Esophagus squamous epithelium (tissue), 5 donors: ENCODE measurements at places on chromosomes 16 and 17. TPM values are rescaled to one million over a fixed set of nuclear protein-coding genes. Genes with fewer than 3 reads are reported as not detected.

COIL gene
- total RNA-seq: 11.8 TPM

MT2A gene
- 114 TPM for total RNA-seq

ST6GALNAC2 gene
- total RNA-seq: 15.2 TPM

HSDL1 gene
- total RNA-seq: 9.7 TPM

GRCh38 chr16:71467810-71468209, 5.8 kb upstream of the ZNF23 start:
- no peak for DNase-seq
- no peak overlapping the region for H3K4me3 ChIP-seq
- H3K4me1 ChIP-seq: no peaks in the 10 kb centered on the region

DNA sequence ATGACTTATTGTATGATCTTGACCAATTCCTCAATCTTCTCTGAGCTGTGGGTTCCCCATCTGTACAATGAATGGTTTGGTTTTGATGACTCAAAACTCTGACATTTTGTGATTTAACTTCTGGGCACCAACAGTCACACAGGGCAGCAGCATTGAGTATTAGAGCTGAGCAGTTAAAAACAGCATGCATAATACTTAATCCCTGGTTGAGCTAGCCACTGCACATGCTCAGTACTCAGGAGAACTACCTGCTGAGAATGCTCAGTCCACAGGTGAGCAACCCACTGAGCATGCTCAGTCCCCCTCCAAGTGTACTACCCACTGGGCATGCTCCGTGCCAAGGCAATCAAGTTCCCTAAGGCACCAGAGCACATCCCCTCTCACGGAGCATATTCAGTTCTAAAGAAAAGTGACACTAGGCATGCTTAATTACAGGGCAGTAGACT, 68.7 kb downstream of the AIPL1 start:
- H3K27ac ChIP-seq: no peak overlapping the region
- no peak overlapping the region for H3K4me3 ChIP-seq
- no peak for DNase-seq
- H3K36me3 ChIP-seq: no peaks in the 10 kb centered on the region
- peaks cover 11% of the 10 kb centered on the region for H3K4me1 ChIP-seq

- H3K36me3 ChIP-seq: no peaks in the 10 kb centered on the region
- no peak overlapping the region for H3K4me3 ChIP-seq
- H3K27ac ChIP-seq: peak overlapping the region; percentile 78
- H3K27me3 ChIP-seq: no peaks in the 10 kb centered on the region
- H3K4me1 ChIP-seq: peaks cover 37% of the 10 kb centered on the region
Observed at GRCh38 chr17:6711681-6712057, 1.5 kb downstream of the SLC13A5 start.
